ENCODE measurements at places on chromosomes 6 and 20.

- DNase-seq, result no peak
Observed at GRCh38 chr6:14857501-14857900, 388.4 kb upstream of the JARID2 start.

- DNase-seq, result no peak
Observed at GRCh38 chr6:158854214-158855101, 35.3 kb upstream of the EZR start.

- no peak for DNase-seq
Observed at GRCh38 chr6:117328500-117328899, 63.1 kb downstream of the VGLL2 start.

DNA sequence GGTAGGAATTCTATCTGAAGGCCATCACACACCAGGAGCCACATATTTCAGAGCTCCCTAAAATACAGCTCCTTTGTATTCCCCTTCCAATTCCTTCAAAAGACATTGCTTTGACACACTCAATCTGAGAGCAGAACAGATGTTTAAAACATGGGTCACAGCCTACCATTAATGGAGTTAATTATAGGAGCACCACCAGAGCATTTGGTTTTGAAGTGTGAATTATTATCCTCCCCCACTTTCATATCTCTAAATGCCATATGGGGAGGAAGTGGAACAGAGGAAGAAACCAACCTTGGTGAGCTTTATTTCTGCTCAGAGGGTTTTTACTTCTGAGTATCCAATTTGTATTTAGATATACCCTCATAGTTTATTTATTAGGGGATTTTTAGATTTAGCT is 50.7 kb upstream of the TNFRSF21 start:
- DNase-seq, result no peak

GRCh38 chr6:125354649-125355048 is 52.9 kb upstream of the HDDC2 start:
- DNase-seq, result no peak

GRCh38 chr6:3862038-3862437 is 12.9 kb downstream of the FAM50B start:
- no peak for DNase-seq

DNA sequence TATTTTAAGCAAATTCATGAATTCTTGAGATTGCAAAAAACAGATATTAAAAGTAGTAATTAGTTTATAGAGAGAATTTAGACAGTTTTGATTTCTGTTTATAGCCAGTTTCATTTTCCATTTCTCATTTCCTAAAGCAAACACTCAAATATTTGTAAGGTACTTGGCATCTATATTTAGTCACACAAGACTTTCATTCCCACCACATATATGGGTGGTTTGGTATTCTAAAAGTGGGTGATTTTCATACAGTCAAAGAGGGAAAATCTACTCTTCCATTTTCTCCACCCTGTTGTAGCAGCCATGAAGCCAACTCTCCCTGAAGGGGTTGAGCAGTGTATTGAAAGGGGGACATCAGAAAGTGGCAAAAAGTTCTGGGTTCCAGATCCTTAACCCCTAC is 181.1 kb upstream of the SUPT3H start:
- no peak for DNase-seq

DNA sequence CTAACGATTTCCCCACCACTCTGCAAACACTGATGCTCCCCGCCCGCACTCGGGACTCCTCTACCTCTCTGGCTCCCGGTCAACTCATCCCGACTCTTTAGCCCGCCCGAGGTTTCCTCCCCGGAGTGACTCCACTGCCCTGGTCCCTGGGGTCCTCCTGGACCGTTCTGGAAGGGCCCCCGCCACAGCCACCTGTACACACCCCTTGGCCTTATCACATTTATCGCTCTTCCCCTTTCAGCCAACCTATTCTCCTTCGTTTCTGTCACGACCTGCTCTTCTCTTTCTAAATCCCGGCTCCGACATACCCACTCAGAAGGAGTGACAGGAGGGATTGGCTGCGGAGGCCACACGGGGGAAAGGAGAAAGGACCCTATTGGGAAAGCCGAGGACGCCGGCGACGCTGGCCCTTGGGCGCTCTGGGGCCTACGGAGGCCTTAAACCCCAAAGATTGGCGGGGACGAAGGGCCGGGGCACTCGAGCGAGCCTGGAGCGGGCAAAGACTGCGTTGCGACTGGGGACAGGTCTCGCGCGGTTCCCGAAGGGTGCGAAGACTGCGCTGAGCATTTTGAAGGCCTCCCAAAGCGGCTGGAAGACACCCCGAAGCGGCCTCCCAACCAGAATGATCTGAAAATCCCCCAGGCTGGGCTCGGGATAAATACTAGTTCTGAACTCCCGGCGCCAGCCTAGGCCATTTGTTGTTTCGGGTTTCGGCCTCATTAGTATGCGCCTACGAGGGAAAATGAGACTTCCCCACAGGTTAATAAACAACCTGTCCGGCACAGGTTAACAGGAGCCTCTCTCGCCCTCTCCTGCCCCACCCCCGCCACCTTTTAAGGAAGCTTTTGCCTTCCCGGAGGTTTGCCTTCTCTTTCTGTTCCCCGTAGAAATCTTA is 9.2 kb downstream of the SIM1 start:
- no peak for DNase-seq

DNA sequence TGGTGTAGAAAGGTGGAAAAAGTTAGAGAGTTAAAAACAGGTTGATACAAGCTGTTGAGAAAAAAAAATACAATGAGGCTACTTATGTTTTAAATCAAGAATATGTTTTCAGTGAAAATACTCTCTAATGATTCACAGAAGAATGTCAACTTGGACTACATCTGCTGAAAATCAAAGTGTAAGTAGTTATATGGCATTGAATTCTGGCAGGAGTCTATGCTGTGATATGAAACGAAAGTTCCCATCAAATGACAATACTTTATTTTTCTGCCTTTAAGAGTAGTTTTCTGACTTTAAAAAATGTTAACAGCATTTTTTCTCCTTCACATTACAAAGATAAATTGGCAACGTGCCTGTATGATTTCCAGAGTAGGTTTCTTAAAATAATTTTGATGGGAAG is 158.3 kb downstream of the EYA4 start:
- no peak for DNase-seq

DNA sequence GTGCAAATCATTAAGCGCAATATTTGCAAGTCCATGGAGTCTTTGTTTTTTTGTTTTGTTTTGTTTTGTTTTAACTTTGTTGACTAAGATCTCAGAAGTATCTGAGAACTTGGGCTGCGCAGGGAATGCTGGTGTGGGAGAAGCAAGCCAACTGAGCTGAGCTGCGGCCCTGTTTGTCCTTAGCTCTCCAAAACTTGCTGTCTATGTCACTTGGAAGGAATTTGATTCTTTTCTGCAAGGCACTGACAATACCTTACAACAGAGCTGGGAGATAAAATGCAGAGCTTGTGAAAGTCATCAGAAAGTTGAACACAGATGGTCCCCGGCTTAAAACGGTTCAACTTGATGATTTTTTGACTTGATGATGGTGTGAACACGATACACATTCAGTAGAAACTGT is 5.4 kb downstream of the SLC22A23 start:
- no peak for DNase-seq

GRCh38 chr20:62202083-62202395 is 18.0 kb downstream of the HRH3 start:
- no peak for DNase-seq

DNA sequence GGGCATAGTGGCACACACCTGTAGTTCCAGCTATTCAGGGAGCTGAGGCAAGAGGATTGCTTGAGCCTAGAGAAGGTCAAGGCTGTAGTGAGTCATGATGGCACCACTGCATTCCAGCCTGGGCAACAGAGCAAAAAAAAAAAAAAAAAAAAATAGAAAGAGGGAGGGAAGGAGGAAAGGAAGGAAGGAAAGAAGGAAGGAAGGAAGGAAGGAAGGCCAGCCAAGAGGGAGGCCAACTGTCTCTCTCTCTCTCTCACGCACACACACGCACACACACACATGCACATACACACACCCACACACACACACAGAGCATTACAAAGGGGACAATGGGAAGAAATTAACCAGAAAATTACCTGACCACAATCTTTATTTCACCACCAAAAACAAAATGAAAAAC is 50.6 kb upstream of the COL9A1 start:
- DNase-seq, result no peak

DNA sequence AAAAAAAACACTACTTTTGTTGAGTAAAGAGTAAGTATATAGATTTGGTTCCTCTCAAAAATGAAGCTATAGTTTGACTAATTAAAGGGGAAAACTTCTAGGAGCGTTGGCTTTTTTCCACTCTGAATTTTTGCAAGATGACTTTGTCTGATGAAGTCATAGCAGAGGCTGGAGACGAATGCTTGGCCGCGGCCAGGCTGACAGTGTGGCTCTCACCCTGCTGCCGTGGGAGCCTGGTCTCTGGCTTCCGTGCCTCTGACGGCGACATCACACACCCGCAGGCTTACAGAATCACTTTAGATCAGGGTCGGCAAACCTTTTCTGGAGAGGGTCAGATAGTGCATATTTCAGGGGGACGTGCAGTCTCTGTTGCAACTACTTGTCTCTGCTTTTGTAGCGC is 145.0 kb downstream of the PHACTR3 start:
- DNase-seq, result no peak

DNA sequence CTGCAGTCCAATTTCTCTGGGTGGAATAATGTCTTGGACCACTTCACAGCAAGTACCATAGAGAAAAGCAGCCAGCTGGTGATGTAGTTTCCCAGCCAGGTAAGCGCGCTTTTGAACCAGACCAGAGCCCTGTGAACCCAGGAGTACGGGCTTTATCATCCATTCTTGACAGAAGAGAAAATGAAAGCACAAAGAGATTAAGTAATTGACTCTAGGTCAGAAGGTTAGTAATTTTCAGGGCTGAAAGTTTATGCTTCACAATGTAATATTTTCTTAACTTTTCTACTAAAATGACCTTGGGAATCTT is 7.1 kb upstream of the UST start:
- no peak for DNase-seq

DNA sequence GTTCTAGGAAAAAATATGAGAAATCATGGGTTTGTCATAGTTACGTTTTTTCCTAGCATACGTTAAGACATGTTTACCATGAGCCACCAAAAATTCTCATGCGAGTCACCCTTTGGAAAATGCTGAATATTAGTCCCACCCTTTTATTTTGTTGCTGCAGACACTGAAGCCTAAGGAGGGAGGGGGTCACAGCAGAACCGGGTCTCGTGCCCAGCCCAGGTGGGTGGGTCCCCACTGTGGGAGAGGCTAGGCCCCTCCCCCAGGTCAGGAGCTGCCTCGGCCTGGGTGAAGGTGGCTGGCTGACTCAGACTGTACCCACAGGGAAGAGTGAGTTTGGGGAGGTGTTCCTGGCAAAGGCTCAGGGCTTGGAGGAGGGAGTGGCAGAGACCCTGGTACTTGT is 26.2 kb upstream of the SRF start:
- DNase-seq, result no peak

- DNase-seq, result no peak
Observed at GRCh38 chr6:159080217-159080976, 35.6 kb upstream of the TAGAP start.

- DNase-seq, result peak; percentile 96
Observed at GRCh38 chr6:15309611-15310283, 63.9 kb downstream of the JARID2 start.

GRCh38 chr6:98828941-98829411 is 5.4 kb upstream of the POU3F2 start:
- peak; percentile 41 for DNase-seq

GRCh38 chr6:119673741-119674140 is 324.2 kb upstream of the MAN1A1 start:
- no peak for DNase-seq

GRCh38 chr6:147563472-147563871 is 55.0 kb downstream of the SAMD5 start:
- DNase-seq, result peak; percentile 76

DNA sequence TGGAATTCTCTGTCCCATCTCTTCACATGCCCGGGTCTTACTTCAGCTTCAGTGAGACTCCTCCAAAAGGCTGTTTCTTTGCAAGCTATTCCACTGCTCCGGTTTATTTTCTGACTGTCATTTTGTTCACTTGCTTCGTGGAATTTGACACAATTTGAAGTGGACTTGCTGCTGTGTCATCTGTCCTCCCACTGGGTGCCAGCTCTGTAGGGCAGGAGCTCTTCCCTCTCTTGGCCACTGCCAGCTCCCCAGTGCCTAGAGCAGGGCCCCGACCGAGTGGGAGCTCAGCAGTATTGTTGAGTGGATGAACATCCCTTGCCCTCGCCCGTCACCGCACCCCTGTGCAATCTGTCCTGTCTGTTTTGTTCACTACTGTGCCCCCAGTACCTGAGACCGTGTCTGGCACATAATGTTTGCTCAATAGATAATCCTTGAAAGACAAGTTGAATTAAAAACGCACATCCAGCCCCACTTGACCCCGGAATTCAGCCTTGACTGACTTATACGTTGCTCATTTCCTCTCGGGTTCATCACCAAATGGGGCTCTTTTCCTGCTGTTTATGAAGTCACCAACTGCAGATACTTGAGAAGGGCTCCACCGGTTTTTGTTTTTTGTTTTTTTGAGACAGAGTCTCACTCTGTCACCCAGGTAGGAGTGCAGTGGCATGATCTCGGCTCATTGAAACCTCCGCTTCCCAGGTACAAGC is 170.3 kb upstream of the KCNG1 start:
- no peak for DNase-seq

DNA sequence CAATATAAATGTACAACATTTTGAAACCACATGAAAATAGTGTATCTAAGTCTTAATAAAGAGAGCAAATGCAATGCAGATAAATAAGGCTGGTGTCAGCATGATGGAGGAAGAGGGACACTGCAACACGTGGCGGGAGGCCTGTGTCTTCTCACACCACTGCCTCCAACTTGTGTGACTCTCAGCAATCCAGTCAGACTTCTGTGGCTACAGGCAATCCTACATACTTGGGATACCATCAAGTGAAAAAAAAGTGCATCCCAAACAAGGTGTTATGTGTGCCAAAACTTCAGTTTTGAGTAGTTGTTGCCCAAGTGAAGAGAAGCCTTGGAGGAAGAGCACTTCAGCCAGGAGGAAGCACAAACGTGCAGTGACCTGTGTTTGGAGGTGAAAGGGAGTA is 68.6 kb downstream of the PKIB start:
- no peak for DNase-seq

DNA sequence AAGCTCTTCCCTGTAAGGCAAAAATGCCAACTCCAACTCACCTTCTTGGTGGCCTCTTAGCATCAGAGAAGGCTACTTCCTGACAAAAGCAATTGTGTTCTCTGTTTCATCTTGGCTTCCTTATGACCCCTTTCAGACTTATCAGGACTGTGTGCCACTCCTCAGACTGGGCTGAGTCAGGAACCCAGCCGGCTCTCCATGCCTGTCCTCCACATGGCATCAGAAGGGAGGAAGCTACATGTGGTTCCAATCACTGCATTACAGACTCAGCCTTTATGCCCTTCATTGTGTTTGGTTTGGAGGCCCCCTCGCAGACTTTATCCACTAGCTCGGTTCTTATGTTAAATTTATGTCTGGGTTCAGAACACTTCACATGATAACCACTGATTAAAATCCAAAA is 142.5 kb downstream of the SLC24A3 start:
- no peak for DNase-seq

DNA sequence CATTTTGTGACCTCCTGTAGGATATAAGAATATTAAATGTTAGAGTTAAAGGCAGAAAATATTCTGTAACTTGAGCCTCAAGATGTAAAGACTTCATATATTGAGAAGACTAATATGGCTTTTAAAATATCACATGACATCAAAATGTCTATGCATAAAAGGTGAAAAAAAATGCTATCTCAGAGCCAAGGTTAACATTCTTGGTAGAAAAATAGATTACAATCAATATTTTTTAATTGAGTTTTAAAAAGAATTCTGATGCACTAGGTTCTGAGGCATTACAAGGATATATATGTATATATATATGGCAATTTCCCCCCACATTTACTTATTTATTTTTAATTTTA is 46.2 kb upstream of the RAB23 start:
- no peak for DNase-seq
